ENCODE measurements at places on chromosomes 2 and 18.

DNA sequence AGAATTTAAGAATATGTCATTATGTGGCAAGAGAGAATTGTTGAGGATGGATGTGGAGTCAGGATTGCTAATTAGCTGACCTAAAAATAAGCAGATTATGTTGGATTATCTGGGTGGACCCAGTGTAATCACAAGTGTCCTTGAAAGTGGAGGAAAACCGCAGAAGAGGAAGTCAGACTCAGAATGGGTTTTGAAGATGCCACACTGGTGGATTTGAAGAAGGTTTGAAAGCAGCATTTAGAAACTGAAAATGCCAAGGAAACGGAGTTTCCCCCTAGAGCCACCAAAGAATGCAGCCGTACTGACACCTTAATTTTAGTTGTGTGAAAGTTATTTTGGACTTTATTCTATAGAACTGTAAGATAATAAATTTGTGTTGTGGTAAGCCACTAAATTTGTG is 41.6 kb upstream of the DPP10 start:
- no peak for DNase-seq

DNA sequence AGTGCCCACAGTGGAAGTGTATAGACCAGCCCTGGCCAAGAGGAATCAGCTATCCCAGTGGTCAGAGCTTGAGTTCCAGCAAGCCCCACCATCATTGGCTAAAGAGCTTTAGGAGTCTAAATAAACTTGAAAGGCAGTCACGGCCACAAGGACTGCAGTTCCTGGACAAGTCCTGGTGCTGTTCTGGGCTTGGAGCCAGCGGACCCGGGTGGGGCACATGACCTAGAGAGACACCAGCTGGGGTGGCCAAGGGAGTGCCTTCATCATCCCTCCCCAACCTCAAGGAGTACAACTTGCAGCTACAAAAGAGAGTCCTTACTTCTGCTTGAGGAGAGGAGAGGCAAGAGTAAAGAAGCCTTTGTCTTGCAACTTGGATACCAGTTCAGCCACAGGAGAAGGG is 439.8 kb upstream of the TMEFF2 start:
- DNase-seq, result no peak

GRCh38 chr2:235639885-235640284 is 146.0 kb downstream of the AGAP1 start:
- DNase-seq, result no peak

- DNase-seq, result no peak
Measured at GRCh38 chr2:75865702-75866101, 155.0 kb upstream of the GCFC2 start.

DNA sequence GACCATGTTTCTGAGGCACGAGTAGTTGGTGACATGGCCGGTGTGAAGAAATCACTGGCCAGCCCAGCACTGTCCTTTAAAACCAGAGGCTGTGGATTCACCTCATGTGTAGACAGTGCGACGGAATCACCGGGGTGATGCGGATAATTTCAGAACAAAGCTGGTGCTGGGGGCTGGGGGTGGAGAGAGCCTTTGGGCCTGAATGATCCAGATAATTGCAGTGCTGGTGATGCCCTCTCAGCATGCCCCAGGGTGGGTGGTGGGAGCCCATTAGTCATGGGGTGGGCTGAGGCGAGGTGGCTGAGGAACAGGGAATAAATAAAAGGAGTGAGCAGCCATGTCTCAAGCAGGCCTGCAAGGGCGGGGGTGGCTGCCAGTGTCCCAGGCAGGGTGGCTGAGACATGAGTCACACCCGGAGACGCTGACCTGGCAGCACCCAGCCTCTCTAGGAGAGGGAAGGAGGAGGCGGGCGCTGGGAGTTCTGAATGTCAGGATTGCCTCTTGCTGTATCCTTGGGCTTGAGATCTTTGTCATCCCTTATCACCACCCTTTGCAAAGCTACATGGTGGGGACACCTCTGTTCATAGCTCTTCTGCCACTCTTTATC is 151.1 kb upstream of the MSH6 start:
- no peak for DNase-seq

GRCh38 chr18:59730896-59731295 is 33.7 kb upstream of the CCBE1 start:
- DNase-seq, result no peak

DNA sequence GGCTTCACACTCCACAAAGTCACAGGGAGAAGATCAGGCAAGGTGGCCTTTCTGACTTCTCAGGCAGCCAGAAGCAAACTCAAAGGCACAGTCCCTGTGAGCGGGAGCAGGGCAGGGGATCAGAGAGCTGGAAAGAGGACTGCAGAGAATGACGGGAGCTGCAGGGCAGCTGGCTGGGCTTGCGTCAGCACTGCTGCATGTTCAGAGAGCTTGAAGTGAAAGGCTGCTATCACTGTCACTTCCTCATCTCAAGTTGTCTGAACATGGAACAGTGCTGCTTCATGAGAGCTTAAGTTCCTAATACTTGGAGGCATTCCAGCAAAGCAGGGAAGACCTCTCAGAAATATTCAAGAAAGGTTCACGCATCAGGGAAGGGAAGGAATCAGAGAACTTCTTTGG is 20.4 kb downstream of the TGFBRAP1 start:
- DNase-seq, result peak; percentile 33

GRCh38 chr2:3848776-3849175 is 145.4 kb downstream of the DCDC2C start:
- no peak for DNase-seq

DNA sequence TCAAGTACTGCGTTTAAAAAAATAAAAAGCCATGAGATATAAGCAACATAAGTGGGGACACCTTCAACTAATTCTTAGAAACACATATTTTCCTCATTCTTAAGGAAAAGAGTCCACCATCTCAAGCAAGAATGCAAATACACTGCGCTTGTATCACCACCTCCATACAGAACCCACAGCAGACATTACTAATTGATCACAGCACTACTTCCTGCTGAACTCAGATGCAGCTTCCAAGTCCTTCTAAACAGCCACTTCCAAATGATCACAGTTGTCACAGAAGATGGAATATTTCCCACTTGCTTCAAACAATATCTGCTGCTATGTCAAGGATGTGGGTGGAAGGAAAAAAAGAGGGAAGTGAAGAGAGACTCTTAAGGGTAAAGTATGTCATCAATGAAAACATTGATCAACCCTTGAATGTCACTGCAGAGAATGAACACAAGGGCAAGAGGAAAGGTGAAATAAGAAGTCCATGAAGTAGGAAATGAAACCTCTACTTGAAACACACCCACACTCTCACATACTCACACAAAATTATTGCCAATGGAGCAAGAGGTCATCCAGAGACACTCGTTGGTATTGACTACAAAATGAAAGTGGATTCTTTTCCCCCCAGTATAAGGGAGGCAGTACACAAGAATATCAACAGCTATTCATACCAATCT is 22.1 kb downstream of the TGFA start:
- no peak for DNase-seq

DNA sequence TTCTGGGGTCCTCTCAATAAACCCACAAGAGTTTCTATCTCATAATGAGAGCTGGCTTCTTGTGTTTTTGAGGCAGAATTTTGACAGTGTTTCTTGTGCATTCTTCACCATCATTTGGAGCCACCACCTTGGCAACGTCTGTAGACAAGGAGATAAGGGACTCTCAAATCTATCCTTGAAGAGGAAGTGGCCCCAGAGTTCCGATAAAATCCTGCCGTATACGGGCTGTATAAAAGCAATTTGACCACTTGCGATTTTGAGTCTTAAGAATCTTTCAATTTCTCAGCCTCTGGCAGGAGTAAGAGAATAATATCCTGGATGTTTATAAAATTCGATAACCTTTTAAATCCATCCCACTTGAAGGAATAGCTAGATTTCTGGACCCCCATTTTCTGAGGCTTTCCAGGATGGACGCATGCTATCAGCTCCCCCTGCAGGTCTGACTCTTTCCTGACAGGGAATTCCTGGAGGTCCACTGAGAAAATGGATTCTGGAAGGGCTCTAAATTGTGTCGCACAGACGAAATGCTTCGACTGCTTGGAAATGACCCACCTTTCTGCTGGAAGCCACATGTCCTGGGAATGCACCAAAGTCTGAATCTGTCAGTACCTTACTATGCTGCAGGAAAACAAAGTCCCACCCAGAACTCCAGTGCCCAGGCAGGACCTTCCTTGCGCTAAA is 54.1 kb downstream of the E2F6 start:
- no peak for DNase-seq
